ENCODE measurements at places on chromosomes 5 and 9.

- DNase-seq, result no peak
Measured at GRCh38 chr5:56045469-56045868, 50.7 kb upstream of the IL6ST start.

GRCh38 chr5:172131690-172132089 is 56.3 kb downstream of the STK10 start:
- DNase-seq, result no peak

- no peak for DNase-seq
Measured at GRCh38 chr9:132241840-132242620, 80.2 kb downstream of the NTNG2 start.

DNA sequence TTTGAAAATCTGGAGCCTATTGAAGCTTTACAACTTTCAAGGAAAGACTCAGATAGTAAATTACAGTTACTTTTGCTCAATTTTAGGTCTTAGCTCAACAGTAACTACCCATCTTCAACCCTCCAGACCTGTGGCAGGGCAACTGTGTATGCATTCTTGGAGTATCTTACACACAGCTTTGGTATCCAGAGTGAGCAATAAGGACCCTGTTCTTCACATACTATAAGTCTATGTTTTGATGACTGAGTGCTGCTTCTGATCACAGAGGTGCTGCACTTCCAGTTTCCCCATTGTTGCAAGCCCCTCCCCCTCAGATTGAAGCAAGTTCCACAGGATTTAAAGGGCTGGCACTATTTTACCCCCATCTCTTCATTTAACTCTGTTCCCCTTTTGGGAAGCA is 737.4 kb upstream of the GRAMD2B start:
- no peak for DNase-seq

GRCh38 chr5:153515301-153515700 is 24.8 kb downstream of the GRIA1 start:
- no peak for DNase-seq

DNA sequence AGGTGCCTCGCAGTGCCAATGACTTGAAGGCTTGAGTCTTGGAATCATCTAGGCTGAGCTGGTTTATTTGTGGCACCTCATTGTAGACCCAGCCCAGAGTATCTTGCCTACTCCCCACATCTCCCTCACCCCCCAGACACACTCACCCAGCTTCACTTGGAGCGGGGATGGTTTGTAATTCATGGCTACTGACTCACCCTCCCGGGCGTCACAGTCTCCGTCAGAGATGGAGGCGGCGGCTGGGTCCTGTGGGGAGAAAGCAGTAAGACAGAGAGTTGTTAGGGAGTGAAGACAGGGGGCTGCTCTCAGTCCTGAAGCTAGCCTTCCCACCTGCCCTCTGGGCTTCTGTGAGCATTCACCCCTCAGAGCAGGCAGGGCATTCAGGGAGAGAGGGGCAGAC is 29.0 kb upstream of the MYORG start:
- DNase-seq, result no peak

DNA sequence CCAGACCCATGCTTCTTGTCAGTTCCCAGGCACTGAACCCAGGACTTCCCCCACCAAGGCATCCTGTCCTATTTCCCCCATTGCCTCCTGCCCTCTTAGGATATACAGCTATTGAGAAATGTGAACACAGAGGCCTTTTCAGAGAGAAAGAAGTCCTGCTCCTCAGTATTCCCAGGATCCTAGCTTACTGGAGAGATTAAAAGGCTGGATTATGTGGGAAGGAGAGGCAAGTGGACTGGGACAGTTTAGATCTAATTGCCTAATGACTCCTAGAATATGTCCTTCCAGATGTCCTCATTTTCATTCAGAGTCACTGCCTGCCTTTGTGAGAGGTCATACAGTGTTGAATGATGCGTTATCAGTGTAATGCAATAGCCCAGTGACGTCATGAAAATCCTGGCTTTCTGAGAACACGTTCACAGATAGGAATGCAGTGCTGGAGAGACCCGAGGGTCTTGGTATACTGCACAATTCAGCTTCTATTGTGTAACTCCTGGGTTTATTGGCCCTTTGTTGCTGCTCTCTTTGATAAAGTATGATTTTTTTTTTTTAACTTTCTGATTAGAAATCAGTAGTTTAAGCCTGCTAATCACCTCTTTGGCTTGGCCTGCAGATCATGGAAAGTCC is 26.2 kb downstream of the WWC1 start:
- DNase-seq, result no peak

DNA sequence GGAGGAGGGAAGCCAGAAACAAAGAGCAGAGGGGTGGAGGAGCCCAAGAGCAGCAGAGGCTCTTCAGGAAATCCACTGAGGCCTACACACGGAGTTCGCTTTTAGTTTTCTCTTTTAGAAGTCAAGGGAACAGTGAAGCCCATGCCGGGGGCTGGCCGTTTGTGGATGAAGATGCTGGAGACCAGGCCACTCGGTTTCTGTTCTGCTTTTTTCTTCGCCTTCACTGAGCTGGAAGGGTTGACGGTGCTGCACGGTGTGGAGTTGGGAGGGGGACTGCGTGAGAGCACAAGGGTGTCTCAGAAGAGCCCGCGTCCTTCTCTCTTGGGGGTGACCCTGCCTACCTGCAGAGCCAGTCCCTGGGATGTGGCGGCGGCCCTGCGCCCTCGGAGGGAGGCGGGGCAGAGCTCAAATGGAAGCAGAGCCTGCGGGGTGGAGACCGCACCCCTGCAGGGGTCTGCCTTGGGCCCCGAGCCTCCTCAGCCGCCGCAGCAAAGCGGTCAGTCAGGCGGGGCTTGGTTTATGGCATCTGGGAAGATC is 68.5 kb upstream of the CACNA1B start:
- no peak for DNase-seq

DNA sequence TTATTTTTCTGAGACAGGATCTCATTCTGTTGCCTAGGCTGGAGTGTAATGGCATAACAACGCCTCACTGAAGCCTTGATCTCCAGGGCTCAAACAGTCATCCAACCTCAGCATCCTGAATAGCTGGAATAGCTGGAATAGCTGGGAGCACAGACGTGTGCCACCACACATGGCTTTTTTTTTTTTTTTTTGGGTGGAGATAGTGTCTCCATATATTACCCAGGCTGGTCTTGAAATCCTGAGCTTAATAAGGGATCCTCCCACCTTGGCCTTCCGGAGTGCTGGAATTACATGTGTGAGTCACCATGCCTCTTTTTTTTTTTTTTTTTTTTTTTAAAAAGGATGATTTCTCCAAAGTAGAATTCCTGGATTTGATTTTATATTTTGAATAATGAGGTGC is 60.7 kb downstream of the NSD1 start:
- no peak for DNase-seq

DNA sequence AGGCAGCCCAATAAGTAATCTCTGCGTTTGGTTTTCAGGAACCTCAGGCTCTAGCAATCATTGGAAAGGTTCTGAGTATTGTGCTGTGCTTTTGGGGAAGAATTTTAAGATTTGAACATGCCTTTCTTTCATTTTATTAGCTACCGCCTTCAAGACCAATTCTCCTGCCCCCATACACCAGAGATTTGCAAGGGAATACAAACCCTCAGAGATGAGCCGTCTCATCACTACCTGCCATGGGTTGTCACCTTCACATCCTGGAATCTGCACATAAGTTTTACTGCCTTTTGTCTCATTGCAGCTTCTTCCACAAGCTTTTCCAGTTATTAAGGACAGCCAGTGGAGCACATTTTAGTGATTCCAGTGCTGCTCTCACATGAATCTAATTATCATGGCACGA is 11.7 kb upstream of the TMED7 start:
- no peak for DNase-seq

DNA sequence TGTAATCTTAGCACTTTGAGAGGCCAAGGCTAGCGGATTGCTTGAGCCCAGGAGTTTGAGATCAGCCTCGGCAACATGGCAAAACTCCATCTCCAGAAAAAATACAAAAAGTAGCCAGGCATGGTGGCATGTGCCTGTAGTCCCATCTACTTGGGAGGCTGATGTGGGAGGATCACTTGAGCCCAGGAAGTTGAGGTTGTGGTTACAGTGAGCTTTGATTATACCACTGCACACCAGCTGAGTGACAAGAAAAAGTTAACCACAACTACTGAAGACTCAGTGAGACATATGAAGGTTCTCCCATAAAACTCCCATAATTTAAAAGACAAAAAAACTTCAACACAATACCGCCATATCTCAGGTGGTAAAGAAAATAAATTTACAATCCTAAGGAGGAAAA is 98.0 kb downstream of the NR6A1 start:
- no peak for DNase-seq

- DNase-seq, result no peak
Measured at GRCh38 chr9:99128133-99128406, 23.2 kb downstream of the TGFBR1 start.

- no peak for DNase-seq
Measured at GRCh38 chr9:2934241-2934650, 90.4 kb upstream of the PUM3 start.

DNA sequence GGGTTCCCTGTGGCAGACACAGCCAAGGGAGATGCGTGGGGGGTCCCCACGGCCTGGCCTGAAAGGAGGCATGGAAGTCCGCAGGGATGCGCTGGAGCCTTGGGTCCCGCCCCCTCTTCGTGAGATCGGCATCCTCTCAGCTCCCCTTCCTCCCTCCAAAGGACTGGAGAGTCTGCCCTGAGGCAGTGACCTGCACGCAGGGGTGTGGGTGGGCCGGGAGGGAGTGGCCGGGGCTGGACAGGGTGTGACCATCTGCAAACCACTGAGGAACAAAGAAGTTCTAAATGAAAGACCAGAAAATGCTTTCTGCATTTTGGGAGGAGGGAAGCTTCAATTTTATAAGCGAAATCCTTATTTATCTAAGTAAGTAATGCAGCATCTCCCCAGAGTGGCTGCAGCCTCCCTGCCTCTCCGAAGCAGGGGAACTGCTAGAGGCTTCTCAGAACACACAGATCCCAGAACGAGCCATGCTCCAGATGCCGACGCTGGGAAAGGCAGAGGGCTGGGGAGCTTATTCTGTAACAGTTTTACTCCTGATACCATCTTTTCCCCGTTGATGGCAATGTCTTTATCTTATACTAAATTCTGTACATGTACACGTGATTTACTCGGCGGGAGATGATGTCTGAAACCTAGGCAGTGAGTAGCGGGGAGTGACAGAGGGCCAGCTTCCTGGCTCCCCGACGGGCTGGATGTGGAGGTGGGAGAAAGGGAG is 221.7 kb downstream of the FANCC start:
- DNase-seq, result no peak

DNA sequence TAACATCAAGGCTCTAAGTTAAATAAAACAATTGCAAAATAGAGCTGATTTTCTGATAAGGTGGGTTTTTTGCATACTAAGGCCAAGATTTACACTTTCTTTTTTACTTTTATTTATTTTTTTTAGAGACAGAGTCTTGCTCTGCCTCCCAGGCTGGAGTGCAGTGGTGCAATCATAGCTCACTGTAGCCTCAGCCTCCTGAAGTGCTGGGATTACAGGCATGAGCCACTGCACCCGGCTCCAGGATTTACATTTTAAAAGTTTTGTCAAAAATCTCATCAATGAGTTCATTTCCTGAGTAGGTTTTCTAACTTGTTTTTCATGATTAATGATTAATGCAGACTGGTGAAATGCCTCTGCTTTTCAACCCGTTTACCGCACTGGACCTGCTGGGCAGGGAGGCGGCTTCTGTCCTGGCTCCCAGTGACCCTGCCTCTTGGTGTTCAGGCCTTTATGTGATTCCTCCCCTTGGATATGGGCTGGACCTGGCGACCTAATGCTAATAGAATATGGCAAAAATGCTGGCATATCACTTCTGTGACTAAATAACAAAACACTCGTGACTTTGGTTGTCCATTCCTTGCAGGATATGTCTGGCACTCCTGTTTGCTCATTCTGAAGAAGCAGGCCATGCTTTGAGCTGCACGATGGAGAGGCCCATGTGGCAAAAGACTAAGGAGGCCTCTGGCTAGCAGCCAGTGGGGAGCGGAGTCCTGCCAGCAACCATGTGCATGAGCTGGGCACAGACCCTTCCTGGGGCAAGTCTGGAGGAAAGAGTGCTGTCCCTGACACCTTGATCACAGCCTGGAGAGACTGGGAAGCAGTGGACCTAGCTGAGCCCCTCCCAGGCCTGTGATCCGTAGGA is 72.2 kb upstream of the PTCH1 start:
- DNase-seq, result no peak

DNA sequence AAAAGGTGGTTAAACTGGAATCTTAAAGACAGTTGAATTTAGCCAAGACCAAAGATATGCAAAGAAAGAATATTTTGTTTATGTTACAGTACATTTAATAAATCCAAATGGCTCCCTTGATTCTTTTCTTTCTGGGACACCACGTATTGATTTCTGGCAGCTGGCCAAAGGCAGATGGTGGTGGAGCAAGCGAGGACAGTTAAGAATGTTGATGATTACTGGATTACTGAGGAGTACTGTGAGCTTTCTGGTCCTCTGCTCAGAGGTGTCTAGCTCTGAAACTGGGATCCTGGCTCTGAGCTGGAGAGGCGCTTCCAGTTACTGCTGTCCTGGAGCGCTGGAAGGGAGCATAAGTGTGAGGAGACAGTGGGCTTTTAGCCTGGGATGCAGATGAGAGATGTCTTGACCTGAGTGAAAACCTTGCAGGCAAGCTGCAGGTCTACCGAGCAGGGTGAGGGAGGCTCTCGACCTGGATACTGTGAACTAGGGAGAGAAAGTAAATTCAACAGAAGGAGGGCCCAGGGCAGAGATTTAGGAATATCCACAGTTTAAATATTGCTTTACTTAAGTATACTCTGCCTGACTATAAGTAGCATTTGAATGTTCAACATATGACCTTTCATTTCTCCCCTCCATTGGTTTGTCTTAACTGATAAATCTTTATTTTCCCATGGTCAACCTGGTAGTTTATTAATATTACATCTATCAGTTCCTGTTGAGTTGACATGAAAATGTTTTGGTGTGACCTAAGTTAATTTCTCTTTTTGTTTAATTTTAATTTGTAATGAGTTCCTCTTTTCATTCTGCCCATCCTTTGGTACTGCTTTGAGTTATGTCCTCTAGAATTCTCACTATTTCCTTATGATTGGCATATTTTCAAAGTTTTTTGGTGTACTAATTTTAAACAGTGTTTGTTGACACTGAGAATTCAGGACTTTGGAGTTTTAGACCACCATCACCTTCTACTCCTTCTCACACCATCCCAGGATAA is 3.7 kb downstream of the SYK start:
- no peak for DNase-seq

- no peak for DNase-seq
Measured at GRCh38 chr5:56055859-56056258, 61.1 kb upstream of the IL6ST start.

DNA sequence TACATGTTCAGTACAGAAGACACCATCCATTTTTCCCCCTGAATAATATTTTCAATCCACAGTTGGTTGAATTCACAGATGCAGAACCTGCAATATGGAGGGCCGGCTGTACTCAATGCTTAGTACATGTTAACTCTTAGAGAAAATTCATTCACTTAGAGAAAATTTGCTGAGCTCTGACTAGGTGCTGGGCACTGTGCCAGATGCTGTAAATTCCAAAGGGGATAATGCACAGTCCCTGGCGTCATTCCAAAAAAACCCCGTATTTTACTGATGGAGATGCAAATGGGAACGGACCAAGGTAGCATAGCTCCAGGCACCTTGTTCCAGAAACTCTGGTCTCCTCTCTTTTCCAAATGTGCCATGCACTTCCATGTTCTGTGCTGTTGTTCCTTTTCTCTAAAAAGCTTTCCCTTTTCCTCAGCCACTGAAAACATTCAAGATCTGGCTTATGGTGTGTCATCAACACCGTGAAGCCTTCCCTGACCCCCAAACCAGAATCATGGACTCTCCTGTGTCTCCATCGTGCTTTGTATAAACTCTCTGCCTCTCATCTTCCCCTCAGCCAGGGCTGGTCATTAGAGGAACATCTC is 55.7 kb upstream of the COL15A1 start:
- no peak for DNase-seq

- DNase-seq, result no peak
Measured at GRCh38 chr9:114154600-114155102, 686 bp upstream of the COL27A1 start.

GRCh38 chr9:71781391-71781790 is 13.1 kb upstream of the CEMIP2 start:
- no peak for DNase-seq

All from central memory CD8-positive, alpha-beta T cell (primary cell).